T-cell (primary cell): ENCODE measurements at places on chromosomes 12 and 14.

- H3K27me3 ChIP-seq = no peaks in the 10 kb centered on the region
- no peak overlapping the region for H3K27ac ChIP-seq
- no peaks in the 10 kb centered on the region for H3K36me3 ChIP-seq
- no peaks in the 10 kb centered on the region for H3K4me1 ChIP-seq
- H3K4me3 ChIP-seq = no peak overlapping the region
These were observed 40.1 kb upstream of the KIF21A start for GRCh38 chr12:39483042-39483441.

DNA sequence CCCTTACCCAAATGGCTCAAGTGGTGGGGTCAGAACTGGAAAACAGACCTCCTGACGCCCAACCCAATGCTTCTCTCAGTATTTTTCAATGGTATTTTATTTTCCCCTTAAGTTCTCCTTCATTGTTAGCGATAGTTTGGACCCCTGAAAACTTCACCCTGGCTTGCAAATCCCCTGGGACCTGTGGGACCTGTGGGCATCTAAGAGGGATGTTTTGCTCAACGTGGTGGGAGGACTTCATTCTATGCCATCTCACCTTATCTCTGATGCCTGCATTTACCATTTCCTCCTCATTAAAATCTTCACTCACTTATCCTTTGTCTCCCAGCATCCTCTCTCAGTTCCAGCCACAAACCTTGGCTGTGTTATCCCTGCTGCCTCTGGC, 59.4 kb upstream of the GZMB start:
- no peak for DNase-seq
- no peaks in the 10 kb centered on the region for H3K27me3 ChIP-seq
- peaks cover 59% of the 10 kb centered on the region for H3K4me1 ChIP-seq

GRCh38 chr12:112239881-112240280, 114.5 kb downstream of the TRAFD1 start:
- DNase-seq = no peak
- peaks cover 24% of the 10 kb centered on the region for H3K36me3 ChIP-seq
- H3K4me1 ChIP-seq = no peaks in the 10 kb centered on the region
- H3K27ac ChIP-seq = no peak overlapping the region

- no peaks in the 10 kb centered on the region for H3K27me3 ChIP-seq
- no peak overlapping the region for H3K4me3 ChIP-seq
- no peaks in the 10 kb centered on the region for H3K36me3 ChIP-seq
- H3K4me1 ChIP-seq = no peaks in the 10 kb centered on the region
These were observed 212.1 kb upstream of the ABCD2 start for GRCh38 chr12:39831587-39832315.

DNA sequence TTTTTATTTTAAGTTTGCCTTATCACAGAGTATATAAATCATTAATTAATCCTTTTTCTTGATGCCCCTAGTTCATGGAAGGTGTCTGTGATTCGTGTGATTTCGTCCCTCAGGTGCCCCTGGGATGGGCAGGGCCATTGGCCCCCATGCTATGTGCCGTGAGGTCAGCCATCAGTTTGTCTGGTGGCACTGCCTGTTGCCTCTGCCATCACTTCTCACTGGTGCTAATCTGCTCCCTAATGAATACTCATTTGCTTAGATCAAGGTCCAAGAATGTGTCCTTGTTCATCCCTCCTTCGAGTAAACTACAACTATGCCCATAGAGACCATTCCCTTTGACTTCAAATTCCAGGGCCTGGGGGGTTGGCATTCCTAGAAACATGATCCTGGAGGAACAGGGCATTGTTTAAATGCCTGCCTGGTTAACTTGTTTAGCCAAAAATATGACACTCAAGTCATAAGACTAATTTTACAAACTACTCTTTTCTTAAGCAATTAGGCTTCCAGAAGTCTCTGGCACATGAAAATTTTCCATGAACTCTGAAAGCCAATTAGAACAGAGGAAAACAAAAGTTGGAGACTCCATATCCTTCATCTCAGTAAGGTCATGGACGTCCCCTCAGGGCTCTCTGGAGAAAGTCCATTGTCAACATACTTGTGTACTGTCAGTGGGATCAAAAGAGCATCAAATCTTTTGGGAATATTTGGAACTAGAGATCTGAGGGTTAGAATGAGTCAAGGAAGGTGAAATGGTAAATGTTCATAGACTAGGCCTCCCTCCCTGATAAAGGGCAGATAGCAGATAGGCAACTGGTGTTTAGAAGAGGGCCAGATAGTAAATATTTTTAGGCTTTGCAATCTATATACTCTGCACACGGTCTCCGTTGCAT, 90.9 kb upstream of the PLXNC1 start:
- no peaks in the 10 kb centered on the region for H3K4me1 ChIP-seq
- no peak for DNase-seq
- no peak overlapping the region for H3K27ac ChIP-seq
- H3K4me3 ChIP-seq = no peak overlapping the region
- H3K27me3 ChIP-seq = no peaks in the 10 kb centered on the region

DNA sequence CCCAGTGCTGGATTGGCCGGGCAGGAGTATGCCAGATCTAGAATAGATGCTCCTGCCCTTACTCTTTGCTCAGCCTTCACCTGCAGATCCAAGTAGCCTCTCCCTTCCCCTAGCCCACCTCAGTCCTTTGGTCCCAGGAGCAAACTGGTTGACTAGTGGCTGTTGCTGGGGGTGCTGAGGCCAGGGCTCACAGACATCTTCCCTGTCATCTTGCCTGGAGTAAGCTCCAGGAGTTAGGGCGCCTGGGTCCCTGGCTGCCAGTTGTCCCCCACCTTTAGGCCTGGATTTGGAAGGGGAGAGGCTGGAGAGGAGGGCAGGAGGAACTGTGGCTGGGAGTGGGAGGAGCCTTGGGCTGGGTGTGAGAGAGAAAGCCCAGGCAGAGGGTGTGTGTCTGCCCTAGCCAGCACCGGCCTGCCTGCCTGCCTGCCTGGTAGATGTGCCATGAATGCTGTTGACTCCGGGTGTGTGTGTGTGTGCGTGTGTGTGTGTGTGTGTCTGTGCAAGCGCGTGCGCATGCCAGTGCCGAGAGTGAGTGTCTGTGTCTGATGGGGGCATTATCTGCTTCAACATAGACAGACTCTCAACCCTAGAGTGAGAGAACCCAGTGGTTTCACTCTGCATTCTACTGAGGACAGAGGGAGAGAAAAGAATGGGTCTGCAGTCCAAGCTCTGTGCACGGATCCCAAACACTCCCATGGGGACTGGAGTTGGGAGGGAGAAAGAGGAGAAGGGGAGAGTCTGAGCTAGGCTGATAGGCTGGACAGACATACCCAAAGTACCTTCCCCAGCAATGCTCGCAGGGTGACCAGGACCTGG, 845 bp upstream of the RARG start:
- no peaks in the 10 kb centered on the region for H3K36me3 ChIP-seq
- peak overlapping the region; percentile 50 for H3K4me3 ChIP-seq
- no peaks in the 10 kb centered on the region for H3K27me3 ChIP-seq
- peaks cover 83% of the 10 kb centered on the region for H3K4me1 ChIP-seq
- no peak for DNase-seq

- H3K4me1 ChIP-seq = peaks cover 18% of the 10 kb centered on the region
- DNase-seq = no peak
- H3K4me3 ChIP-seq = no peak overlapping the region
These were observed 3.2 kb downstream of the NTN4 start for GRCh38 chr12:95787274-95787818.

DNA sequence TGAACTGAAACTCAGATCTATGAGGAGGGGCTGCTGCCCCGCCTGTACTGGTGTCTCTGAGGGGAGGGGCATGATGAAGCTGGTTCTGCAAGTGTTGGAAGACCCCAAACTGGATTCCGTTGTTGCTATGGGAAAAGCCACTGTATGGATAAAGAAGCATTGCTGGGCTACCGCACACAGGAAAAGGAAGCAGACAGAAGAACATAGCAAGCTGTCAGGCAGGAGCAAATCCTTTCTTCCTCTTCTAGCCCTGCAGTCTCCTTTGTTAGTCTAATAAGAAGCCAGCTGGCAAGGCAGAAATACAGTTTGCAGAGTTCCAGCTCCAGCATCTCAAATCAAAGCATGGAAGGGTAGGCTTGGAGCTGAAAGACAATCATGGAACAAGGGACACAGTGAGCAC, 26.3 kb upstream of the NR1H4 start:
- no peaks in the 10 kb centered on the region for H3K36me3 ChIP-seq
- no peak for DNase-seq
- H3K4me3 ChIP-seq = no peak overlapping the region
- no peaks in the 10 kb centered on the region for H3K4me1 ChIP-seq
- H3K27me3 ChIP-seq = peaks cover 6% of the 10 kb centered on the region
- no peak overlapping the region for H3K27ac ChIP-seq

DNA sequence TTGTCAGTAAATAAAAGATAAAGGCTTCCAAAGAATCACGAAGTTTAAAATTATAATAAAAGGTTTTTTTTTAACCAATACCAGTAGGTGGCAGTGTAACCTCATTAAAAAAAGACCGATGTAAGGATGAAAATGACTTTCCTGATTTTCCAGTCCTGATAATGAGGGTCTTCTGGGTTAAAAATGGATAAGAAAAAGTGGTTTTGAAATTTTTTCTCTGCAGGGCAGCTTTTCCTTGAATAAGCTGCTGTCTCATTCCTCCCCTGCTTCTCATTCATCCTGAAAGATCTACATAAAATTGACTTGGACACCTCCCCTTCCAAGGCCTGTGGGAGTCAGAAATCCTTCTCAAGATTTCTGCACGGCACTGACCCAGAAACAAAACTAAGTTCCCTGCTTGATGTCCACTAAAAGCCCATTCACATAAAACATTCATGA, 58.9 kb upstream of the FBXO33 start:
- H3K27ac ChIP-seq = no peak overlapping the region
- no peak for DNase-seq
- no peak overlapping the region for H3K4me3 ChIP-seq
- no peaks in the 10 kb centered on the region for H3K27me3 ChIP-seq
- H3K36me3 ChIP-seq = no peaks in the 10 kb centered on the region

DNA sequence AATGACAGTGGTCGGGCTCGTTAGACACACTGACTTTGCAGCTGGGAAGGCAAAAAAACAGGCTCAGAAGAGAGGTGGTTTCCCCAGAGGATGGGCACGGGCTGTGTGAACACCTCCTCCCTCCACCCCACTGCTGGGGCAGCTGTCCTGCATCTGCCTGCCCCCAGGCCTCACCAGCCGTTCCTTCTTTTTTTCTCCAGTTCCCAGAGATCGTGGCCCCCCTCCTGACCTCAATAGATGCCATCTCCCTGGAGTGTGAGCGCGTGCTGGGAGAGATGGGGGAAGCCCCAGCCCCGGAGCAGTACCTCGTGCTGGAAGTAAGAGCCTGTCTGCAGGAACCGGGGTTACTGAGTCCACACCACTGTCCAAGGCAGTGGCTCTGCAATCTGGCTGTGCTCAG, 17.4 kb downstream of the MVK start:
- H3K27ac ChIP-seq = no peak overlapping the region
- peaks cover 14% of the 10 kb centered on the region for H3K4me1 ChIP-seq
- DNase-seq = no peak
- H3K4me3 ChIP-seq = no peak overlapping the region
- H3K36me3 ChIP-seq = peaks cover 21% of the 10 kb centered on the region
- no peaks in the 10 kb centered on the region for H3K27me3 ChIP-seq

DNA sequence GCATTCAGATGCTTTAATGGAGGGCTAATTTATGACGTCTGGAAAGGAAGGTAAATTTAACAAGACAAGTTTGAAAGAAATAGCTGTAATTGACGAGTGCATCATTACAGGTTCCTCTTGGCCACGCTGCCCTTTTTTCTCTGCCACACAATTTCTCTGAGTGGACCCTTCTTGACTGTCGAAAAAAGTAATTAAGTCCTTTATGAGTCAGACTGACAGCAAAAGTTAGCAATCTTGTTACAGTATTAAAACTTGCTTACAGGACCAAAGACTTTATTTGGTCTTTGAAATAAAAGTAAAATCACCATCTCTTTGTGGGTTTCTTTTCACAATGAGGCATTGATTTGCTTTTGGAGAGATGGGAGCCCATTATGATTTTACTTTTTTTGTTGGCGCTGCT, 42.6 kb downstream of the SAMD4A start:
- no peak overlapping the region for H3K27ac ChIP-seq
- H3K4me3 ChIP-seq = no peak overlapping the region
- no peaks in the 10 kb centered on the region for H3K4me1 ChIP-seq
- DNase-seq = no peak
- no peaks in the 10 kb centered on the region for H3K36me3 ChIP-seq
- H3K27me3 ChIP-seq = no peaks in the 10 kb centered on the region

GRCh38 chr12:132305991-132306884, 23.2 kb downstream of the GALNT9 start:
- no peak overlapping the region for H3K27ac ChIP-seq
- H3K36me3 ChIP-seq = no peaks in the 10 kb centered on the region
- no peaks in the 10 kb centered on the region for H3K4me1 ChIP-seq
- DNase-seq = no peak

DNA sequence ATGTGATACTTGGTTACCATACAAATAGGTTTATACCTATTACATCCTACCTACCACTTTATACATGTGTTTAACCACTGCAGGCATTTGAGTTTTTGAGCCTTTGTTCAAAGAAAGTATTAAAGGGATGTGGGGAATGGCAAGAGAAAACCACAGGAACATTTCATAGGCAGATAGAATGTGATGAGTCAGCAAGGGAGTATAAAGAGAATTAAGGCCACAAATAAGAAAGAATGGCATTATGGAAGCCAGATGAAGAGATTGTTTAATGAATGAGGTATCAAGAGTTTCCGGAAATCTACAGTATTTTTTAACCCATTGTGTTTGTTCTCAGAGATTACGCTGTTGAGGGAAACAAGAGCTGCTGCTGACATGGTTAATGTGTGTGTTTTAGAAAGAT, 66.9 kb downstream of the METTL25 start:
- H3K27me3 ChIP-seq = no peaks in the 10 kb centered on the region
- no peaks in the 10 kb centered on the region for H3K4me1 ChIP-seq
- no peaks in the 10 kb centered on the region for H3K36me3 ChIP-seq
- no peak for DNase-seq
- H3K27ac ChIP-seq = no peak overlapping the region

DNA sequence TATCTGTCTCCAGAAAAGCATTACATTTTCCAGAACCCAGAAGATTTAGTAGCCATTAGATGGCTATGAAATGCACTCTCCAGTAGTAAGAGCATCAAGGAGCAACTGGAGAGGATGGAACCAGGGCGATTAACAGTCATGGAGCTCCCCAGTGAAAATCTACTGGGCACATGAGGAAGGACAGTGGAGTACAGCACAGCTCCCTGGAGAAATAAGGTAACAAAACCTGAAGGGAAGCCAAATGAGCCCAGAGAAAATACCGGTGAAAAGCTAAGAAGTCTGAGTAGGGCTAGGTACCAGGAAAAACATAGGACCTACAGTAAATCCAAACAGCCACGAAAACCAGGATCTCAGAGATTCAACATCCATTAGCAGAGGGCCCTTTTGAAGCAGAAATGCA, 21.6 kb downstream of the SOX5 start:
- no peak overlapping the region for H3K4me3 ChIP-seq
- H3K27ac ChIP-seq = no peak overlapping the region
- no peaks in the 10 kb centered on the region for H3K4me1 ChIP-seq
- DNase-seq = no peak
- no peaks in the 10 kb centered on the region for H3K36me3 ChIP-seq
- no peaks in the 10 kb centered on the region for H3K27me3 ChIP-seq

- no peaks in the 10 kb centered on the region for H3K4me1 ChIP-seq
- no peaks in the 10 kb centered on the region for H3K36me3 ChIP-seq
- H3K27me3 ChIP-seq = no peaks in the 10 kb centered on the region
- H3K4me3 ChIP-seq = no peak overlapping the region
- no peak overlapping the region for H3K27ac ChIP-seq
These were observed 31.1 kb upstream of the DHRS7 start for GRCh38 chr14:60196291-60196690.

GRCh38 chr12:132238488-132238854, 90.9 kb downstream of the GALNT9 start:
- no peaks in the 10 kb centered on the region for H3K4me1 ChIP-seq
- no peak overlapping the region for H3K4me3 ChIP-seq
- no peak for DNase-seq

GRCh38 chr12:530821-531220, 71.1 kb downstream of the B4GALNT3 start:
- no peak overlapping the region for H3K27ac ChIP-seq
- no peak overlapping the region for H3K4me3 ChIP-seq
- no peaks in the 10 kb centered on the region for H3K36me3 ChIP-seq
- DNase-seq = no peak
- no peaks in the 10 kb centered on the region for H3K4me1 ChIP-seq
- H3K27me3 ChIP-seq = peaks cover 10% of the 10 kb centered on the region
